ENCODE measurements at places on chromosomes 4 and X.

GRCh38 chrX:41025926-41026701 is 59.1 kb upstream of the USP9X start:
- no peak for DNase-seq

DNA sequence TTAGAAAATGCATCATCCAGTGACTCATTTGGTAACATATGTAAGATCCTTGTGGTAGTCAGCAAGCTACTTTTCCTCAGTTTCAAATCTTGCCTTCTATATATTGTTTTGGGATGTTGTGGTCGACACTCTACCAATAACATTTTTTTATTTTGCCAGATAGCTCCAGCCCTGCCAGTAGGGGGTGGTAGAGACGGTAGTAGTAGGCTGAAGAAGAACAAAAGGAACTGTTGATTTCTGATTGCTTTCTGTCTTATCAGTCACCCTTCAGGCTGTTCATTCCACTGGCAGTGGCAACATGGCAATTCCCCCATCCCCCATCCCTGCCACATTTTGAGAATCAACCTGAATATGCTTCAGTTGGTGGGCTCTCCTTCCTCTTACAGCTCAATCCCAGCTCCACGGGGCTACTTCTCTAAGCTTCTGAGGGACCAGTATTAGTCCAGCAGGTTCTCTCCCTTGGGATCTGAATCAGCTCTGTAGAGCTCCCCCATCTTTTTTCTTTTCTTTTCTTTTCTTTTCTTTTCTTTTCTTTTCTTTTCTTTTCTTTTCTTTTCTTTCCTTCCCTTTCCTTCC is 171.5 kb upstream of the VEGFC start:
- DNase-seq, result no peak

DNA sequence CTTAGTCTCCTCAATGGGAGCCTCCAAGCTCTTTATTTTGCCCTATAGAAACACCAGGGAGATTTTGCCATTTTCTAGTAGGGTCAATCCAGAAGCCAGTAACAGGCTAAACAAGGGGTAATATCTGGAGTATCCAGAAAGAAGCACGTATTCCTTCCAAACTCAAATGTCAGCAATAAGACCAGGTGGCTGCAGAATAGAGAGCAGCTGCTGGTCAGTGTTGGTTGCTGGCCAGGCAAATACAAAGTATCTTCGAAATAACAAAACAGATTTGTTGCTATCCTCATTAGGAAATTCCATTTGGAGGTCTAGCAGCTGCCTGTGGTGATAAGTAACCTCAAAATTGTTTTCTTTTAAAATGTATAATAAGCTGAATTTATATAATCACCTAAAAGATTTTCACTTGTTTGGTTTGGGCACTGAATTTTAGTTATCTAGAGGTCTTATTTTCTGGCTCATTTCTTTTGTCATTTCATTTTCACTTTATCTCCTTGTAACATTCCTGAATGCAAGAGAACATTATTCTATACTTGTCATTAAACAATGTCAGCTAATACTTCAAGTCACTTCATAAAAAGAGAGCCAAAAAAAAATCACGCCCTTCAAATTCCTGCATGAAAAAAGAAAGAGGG is 320.6 kb downstream of the DTHD1 start:
- no peak for DNase-seq

- DNase-seq, result no peak
Measured at GRCh38 chr4:112302320-112303274, 5.4 kb downstream of the ALPK1 start.

GRCh38 chr4:14428125-14428524 is 574.2 kb upstream of the CPEB2 start:
- no peak for DNase-seq

DNA sequence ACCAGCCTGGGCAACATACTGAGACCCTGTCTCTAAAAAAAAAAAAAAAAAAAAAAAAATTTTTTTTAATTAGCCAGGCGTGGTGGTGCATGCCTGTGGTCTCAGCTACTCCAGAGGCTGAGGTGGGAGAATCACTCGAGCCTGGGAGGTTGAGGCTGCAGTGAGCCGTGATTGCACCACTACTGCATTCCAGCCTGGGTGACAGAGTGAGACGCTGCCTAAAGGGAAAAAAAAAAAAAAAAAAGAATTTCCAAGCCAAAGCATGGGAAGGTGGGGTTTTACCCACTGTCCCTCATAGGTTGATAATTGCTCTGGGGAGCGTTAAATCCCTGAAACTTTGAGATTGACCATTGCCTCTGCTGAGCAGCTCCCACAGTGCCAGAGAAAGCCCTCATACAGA is 427.5 kb downstream of the BCOR start:
- DNase-seq, result no peak

- no peak for DNase-seq
Measured at GRCh38 chr4:157558016-157558415, 337.5 kb downstream of the GRIA2 start.

DNA sequence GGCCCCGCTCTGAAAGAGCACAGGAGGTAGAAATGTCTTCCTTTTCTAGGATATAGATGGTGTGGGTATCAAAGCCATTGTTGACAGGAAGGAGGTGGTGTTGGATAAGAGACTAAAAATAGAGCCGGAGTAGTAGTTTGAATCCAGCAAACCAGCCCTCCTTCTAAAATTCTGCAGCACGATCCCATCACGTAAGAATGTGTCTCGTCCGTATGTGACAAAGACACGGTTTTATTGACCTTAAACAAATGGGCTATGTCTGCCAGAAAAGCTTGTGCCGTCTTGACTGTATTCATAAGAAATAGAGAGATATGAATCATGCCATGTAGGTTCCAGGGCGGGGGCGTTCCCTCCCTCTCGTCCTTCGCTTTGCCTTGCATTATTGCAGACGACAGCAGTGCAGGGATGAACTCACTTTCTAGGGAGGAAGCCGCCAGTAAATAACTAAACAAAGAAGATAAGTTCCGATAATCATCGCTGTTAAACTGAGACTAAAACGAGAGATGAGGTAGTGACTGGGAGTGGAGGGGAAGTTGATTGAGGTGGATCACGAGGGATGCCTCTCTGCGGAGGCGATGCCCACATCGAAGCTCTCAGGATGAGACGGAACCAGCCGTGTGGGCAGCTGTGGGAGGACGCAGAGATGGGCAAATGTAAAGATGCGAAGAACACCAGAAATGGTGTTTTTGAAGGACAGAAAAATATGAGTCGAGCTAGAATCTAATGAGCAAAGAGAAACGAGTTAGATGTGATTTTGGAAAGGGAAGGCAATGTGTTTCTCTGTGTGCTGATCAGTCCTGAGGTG is 3.4 kb downstream of the TENM3 start:
- peak; percentile 72 for DNase-seq

DNA sequence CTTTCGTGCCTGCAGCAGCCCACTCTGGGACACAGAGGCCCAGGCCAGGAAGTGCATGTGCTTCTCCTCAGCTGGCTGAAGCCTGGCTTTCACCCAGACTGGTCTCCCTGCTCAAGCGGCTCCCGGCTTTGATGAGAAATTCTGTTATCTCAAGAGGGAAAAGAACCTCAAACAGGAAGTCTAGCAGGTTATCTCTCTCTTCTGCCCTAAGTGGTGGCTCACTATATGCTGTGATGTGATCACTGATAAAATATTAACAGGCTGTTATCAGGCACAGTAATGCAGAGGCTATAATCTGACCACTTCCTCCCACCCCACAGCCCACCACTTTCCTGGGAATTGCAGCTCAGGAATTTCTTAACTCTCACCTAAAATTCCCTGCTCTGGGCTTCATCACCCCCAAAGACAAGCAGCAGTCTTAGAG is 13.3 kb downstream of the CLDN2 start:
- peak; percentile 84 for DNase-seq

DNA sequence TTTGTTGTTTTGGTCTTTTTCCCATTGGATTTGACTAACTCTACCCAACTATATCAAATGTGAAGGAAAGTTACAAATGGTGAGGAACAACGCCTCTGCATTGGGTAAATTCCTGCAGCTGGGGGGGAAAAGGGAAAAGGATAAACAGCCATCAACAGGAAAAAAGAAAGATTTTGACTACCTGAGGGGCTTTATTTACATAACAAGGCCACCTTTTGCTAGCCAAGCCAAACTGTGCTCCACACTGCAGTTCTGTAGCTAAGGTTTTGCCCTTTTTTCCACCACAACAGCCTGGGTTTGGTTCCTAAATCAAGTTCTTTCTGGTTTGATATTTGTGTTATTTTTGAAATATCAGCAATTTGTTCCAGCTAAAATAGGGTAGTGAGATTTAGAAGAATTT is 40.8 kb downstream of the RHOXF2B start:
- DNase-seq, result no peak

DNA sequence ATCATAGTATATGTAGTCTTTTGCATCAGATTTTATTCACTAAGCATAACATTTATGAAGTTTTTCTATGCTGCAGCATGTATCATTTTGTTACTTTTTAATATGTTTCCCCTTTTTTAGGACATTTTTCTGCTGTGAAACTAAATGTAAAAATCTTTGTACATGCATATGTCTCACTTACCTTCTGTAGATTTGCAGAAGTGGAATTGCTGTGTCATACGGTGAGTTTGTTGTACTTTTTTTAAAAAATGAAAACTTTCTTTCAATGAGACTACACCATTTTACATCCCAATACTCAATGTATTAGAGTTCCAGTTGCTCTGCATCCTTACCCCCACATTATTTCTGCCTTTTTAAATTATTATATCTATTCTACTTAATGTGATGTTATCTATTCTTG is 868.9 kb downstream of the PDHA2 start:
- DNase-seq, result no peak

DNA sequence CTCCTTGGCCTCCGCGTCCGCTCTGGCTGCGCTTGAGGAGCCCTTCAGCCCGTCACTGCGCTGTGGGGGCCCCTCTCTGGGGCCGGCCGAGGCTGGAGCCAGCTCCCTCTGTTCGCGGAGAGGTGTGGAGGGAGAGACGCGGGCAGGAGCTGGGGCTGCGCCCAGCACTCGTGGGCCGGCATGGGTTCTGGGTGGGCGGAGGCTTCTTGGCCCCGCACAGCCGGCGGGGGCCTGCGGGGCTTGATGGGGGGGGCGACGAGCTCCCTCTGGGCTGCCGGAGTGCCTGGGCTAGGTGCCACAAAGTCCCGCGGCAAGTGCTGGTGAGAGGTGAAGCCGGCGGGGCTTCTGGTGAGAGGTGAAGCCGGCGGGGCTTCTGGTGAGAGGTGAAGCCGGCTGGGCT is 61.9 kb downstream of the ANKRD50 start:
- DNase-seq, result no peak

- peak; percentile 94 for DNase-seq
Measured at GRCh38 chr4:38132107-38132673, 172.0 kb downstream of the PTTG2 start.

GRCh38 chrX:150155436-150156035 is 207.6 kb upstream of the MAMLD1 start:
- peak; percentile 40 for DNase-seq

- DNase-seq, result no peak
Measured at GRCh38 chr4:168633064-168633463, 136.2 kb downstream of the PALLD start.

DNA sequence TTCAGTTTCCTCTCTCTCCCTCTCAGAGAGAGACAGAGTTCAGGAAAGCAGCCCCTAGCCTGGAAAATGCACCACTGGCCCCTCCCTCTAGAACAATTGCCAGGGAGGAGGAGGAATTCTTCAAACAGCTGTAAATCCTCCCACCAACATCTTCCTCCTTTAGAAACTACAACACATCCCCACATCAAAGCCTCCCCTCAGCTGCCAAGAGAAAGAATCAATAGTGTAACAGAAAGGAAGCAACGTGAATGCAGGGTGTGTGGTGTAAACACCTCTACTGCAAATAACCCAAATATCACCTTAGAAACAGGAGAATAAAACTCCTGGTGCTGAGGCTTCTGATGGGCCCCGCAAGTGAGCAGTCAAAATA is 249.9 kb upstream of the GATB start:
- DNase-seq, result no peak

DNA sequence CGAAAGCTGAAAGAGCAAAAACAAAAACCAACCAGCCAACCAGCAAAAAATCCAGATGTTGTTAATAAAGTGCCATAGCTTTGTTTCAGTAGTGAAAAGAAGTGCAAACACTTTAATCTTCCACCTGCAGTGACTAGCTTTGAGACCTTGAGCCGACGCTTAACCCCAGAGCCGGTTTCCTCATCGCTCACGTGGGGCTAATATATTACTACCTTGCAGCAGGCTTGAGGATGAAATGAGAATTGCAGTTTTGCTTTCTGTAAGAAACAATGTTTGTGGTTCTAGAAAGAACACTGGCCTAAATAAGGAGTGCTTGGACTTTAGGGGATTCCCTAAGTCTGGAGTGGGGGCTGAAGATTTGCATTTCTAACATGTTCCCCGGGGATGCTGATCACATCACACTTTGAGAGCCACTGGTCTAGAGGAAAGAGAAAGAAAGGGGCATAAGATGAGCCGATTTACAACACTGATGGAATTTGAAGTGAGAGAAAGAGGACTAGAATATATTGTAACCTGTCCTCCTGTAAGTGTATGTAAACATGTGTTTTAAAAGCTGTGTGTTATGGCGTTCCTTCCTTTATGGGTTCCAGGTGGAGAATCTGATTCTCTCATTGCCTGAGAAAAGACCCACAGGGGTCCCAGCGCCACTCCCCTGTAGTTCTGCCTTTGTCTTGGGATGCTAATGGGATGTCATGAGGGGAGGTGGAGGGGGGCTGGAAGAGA is 1.4 kb downstream of the FGF2 start:
- DNase-seq, result no peak

DNA sequence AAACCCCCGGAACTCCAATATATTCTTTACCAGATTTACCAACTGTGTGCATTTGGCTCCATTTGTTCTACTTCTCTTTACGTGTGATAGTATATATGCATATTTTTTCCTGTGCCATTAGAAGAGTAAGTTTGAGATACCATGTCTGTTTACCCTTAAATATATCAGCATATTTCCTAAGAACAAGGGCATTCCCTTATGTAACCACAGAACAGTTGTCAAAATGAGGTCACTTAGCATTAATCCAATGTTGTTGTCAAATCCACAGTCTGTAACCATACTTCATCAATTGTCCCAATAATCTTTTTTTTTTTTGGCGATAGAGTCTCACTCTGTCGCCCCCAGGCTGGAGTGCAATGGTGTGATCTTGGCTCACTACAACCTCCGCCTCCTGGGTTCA is 55.2 kb downstream of the TBC1D14 start:
- DNase-seq, result no peak

DNA sequence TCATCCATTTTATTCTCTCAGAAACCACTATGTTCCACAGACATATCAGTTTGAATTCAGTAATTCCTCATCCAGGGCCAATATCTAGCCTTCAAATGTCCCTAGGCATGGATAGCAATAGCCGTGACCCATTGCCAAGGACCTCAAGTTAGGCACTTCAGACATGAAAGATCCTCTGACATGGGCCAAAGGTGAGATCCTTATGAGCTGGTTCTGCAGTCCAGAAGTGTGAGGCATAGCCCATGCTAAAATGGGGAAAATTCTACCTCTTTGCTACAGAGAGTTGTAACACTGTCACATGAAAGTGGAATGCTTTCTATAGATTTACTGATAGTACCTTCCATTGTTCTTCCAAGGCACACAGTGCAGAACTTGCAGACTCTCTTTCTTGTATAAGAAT is 349.7 kb upstream of the GALNT7 start:
- DNase-seq, result no peak

All from islet precursor cell (in vitro differentiated cells).